Calu3 (cell line): ENCODE measurements at places on chromosomes 11 and 22.

GRCh38 chr11:115920092-115920461 lies 415.9 kb upstream of the CADM1 start:
- no peak for DNase-seq

DNA sequence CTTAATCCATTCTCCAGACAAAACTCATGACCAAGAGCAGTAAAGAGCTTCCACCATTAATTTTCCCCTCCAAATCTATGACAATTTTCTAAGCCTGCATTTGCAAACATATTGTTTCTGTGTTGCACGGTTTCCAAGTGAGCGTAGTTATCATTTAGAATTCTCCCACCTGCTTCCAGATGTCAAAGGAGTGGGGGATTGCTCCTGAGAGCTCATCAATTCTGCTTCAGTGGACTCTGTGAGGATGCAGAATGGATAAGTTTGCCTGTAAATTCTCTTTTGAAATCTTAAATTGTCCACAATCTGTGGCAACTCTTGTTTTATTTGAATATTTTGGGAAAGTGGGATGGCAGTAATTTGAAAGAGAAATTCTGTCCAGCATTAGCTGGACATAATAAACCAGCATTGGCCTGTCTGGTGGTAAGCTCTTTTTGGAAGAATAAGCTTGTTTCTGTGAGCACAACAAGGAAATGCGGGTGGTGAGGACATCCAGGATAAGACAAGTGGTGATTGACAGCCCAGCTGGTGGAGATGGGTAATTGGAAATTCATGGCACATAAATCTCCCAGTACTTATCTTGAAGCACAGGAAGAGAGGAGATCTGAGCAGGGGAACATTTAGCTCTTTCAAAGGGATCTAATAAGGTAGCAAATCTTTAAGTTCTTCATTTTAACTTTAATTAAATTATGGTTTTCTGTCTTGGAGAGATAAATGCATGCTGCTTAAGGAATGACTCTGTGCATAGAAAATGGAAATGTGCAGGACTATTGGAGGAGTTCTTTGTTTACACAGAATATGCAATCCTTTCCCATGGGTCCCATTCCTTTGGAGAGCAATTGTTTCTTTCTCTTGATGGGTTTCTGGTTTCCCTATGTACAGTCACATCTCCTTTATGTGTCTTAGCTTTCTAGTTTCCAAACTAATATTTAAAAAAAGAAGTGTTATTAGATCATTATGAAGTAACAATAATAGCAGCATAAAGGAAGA lies 73.2 kb downstream of the FAT3 start:
- no peak for DNase-seq

DNA sequence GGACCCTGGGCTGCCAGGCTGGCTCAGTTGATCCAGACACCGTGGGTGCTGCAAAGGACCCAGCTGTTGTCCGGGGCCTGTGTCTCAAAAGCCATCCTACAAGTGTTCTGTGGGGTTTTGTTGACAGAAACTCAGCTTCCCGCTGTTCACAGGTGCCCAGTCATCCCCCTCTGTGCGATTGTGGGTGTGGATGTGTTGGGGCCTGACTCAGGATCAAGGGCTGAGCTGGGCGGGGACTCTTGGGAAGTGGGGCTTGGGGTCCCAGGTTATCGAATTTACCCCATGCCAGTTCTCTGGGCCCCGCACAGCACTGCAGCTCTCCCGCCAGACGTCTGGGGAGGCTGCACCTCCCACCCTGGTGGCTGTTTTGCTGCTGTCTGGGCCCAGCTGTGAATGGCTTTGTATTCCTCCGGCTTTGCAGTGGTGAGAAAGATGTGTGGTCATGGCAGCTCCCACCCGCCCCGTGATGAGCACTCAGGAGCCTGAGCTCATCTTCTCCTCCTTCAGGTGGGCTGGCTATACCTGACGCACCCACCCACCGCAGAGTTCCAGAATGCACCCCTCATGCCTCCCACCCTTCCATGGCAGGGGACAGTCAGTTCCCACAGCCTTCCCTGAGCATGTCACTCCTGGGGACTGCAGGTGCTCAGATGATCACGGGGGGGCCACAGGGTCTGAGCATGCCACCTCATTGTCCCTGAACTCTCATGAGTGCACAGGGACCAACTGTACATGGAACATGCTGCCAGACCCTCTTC lies 3.6 kb upstream of the AP2A2 start:
- no peak for DNase-seq

- no peak for DNase-seq
Observed at GRCh38 chr22:28773461-28773867, 969 bp downstream of the CCDC117 start.

- DNase-seq, result no peak
Observed at GRCh38 chr11:114921697-114922096, 243.4 kb downstream of the NXPE2 start.

GRCh38 chr11:91773090-91773489 lies 451.5 kb upstream of the FAT3 start:
- DNase-seq, result peak; percentile 11

DNA sequence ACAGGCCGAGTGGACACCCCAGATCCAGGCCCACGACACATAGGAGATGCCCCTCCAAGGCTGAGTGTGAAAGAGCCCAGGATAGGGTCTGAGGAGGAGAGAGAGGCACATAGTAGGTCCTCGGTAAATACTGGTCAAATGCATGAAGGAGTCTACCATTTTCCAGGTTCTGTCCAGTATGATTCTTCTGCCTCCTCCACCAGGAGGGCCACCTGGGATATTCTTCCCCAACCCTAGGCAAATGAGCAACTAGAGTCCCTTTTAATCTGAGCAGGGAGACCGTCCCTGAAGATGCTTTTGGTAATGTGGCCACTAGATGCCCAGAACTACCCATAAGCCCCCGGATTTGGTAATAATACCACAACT lies 6.7 kb downstream of the PDGFB start:
- DNase-seq, result no peak

DNA sequence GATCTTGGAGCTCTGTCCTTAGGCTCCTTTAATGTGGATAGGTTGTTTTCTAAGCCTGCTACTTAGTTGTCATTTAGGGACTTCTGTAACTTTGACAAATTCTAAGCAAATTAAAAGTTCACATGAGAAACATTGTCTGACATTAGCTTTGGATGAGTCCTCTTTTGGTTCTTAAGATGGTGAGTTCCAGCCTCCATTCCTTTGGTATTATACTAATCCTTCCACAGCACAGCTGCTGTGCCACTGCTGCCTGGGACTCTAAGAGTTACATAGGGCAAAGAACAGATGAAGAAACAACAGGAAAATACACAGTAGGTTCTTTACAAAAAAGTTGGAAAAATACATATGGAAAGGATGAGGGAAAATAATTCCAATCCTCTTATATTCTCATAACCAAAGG lies 25.3 kb upstream of the PIK3C2A start:
- no peak for DNase-seq

- no peak for DNase-seq
Observed at GRCh38 chr22:31284281-31285155, 7.8 kb downstream of the PIK3IP1 start.

DNA sequence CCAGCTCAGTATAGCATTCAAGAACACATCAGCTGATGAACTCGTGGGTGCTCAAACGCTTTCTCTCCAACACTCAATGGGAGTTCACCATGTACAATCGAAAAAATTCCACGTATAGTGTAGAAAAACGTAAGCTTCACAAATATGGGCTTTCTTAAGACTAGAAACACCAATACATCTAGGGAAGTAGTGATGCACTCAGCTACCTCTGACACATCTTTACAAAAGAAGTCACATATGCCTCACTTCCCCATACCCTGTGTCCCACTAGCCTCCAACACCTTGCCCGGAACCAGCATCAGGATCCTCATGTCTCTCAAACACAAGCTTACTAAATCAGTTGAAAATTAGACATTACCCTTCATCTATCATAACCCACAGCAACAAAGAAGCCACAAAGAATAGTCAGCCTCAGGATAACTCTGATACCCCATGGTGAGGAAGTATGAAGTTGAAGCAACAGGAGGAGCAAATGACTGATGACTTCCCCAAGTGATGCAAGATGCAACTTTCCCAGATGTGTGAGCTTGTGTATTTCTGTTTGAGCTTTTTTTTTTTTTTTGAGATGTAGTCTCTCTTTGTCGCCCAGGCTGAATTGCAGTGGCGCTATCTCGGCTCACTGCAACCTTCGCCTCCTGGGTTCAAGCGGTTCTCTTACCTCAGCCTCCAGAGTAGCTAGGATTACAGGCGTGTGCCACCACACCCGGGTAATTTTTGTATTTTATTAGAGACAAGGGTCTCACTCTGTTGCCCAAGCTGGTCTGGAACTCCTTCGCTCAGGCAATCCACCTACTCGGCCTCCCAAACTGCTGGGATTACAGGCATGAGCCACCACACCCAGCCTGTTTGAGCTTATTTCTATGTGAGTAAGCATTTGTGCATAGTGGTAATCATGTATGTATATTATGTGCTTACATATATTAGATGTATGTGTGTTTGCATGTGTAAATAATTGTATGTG lies 8.5 kb upstream of the DENND5A start:
- no peak for DNase-seq

GRCh38 chr22:40176921-40177737 lies 596 bp upstream of the TNRC6B start:
- peak; percentile 61 for DNase-seq

DNA sequence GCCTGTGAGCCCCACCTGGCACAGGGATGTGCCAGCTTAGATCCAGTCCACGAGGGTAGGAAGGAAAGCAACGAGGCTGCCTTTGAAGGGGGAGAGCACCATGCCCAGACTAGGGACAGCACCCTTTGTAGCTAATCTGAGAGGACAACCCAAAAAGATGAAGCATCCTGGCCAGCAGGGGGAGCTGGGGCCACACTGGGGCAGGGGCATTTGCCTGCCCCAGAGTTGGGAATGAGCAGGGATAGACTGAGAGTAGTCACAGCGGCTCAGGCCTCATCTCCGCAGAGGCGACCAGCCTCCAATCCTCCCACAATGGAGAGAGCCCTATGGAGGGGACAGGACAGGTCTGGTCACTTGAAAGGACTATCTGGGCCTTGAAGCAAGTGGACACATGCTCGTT lies 16.4 kb downstream of the LMO1 start:
- peak; percentile 71 for DNase-seq

GRCh38 chr22:36136988-36137387 lies 23.6 kb downstream of the APOL3 start:
- DNase-seq, result no peak

DNA sequence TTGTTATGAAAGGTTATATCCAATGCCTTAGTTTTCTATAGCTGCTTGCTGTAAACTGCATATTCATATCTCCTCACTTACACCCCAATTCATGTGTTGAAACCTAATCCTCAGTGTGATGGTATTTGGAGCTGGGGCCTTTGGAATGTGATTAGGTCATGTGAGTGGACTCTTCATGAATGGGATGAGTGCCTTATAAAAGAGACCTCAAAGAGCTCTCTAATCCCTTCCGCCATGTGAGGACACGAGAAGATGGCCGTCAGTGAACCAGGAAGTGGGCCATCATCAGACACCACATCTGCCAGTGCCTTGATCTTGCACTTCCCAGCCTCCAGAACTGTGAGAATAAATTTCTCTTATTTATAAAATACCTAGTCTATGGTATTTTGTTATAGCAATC lies 79.3 kb downstream of the CYP2R1 start:
- DNase-seq, result no peak

- DNase-seq, result no peak
Observed at GRCh38 chr11:14290422-14290821, 68.6 kb downstream of the RRAS2 start.

- DNase-seq, result no peak
Observed at GRCh38 chr11:129427376-129427775, 51.7 kb downstream of the BARX2 start.

DNA sequence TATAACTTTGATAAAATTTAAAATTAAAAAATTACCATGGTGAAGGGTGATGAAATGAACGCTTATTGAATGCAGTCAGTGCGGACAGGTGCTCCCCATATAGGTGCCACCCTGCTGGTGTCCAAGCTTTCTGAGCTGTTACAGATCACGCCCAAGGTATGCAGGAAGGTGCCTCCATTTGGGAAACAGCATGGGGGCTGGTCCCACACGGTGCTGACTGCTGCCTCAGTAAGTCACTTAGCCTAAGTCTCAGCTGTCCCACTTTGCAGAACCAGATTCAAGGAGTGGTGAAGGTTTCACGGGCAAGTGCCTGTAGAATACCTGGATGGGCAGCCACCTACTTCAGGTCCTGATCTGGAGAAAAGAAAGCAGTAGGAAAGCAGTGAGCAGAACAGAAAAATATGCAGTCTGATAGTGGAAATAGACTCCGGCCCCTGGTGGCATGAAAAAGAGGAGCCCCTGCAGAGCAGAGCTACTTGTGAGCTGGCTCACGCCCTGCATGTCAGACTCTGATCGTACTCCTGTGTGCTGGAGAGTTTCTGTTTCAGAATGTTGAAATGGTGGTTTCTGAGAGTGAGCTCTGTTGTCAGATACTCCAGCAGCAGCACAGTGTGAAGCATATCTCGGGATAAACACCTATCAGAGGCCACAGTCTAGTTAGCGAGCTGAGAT lies 33.2 kb downstream of the ADORA2A start:
- no peak for DNase-seq

DNA sequence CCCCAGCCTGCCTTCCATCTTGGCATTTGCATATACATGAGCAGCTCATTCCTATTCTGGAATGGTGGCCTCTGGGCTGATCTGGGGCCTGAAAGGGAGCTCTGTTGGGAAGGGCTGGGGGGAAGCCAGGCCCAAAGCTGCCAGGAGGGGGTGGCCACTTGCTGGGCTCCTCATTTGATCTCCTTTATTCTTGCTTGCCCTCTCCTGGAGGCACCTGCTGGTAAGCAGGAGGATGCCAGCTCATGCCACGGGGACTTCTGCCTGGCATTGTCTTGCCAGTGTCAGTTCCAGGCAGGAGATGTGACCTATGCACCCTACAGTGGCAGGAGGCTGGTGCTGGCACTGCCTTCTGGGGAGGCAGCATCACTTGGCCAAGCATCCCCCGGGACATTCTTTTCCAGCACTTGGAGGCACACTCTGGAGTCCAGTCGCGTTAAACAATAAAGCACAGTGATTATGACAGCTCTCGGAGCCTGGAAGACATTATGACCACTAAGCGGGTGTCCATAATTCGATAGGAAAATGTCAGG lies 128.3 kb downstream of the NTM start:
- no peak for DNase-seq

DNA sequence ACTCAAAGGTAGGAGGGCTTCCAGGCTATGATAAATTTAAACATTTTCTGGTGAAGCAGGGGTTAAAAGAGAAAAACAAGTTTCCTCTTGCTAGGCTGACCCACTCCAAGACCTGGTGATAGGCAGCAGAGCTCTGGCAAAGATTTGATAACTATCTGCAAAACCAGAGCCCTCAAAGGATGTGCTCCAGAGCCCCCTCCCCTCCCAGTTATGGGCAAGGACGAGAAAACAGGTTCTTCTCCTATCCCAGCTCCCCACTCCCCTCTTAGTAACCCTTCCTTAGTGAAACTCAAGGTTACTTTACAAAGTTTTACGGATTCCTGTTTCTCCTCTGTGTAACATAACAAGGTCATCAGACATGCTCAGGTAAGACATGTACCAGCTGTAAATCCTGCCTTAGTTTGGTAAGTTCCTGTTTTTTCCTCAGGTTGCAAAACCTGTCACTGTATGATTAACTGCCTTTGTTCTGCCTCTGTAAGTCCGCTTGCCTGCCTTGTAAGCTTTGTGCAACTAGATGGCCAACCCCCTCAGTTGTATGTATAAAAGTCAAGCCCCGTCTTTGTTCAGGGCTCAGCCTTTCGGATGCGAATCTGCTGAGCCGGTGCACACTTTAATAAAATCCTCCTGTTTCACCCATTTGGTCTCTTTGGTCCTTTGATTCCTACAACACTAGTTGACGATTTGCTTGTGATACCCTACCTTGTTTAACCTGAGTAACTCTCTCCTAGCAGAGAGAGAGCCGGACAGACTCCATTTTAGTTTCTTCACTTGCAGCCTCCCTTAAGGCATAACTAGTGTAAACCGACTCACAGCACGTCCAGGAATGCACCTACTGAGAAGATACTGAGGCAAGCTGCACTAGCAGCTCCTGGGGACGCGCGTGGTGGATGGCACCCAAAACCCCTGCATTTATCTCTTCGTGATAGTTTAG lies 13.9 kb downstream of the APOBEC3H start:
- DNase-seq, result no peak
